ENCODE measurements at places on chromosomes 16 and 17. TPM values are rescaled to one million over a fixed set of nuclear protein-coding genes. Genes with fewer than 3 reads are reported as not detected.

IL32 gene
- 7.6 TPM for total RNA-seq

CES3 gene
- total RNA-seq: not detected

ZNF385C gene
- not detected for total RNA-seq

ZNF232 gene
- 6.4 TPM for total RNA-seq

ZNF594 gene
- 7.6 TPM for total RNA-seq

KRTAP4-3 gene
- total RNA-seq: not detected

MRPL45 gene
- total RNA-seq: 34.1 TPM

ZNF267 gene
- total RNA-seq: 17.7 TPM

CES1 gene
- total RNA-seq: not detected

TACO1 gene
- total RNA-seq: 16.1 TPM

XAF1 gene
- total RNA-seq: 47.1 TPM

LRRC36 gene
- total RNA-seq: not detected

PRAC2 gene
- not detected for total RNA-seq

KRTAP3-2 gene
- not detected for total RNA-seq

ABCC11 gene
- 0.09 TPM for total RNA-seq

PRAC1 gene
- total RNA-seq: not detected

CXCL16 gene
- 2.6 TPM for total RNA-seq

HOXB1 gene
- total RNA-seq: not detected

HASPIN gene
- 10.5 TPM for total RNA-seq

MT1E gene
- 103 TPM for total RNA-seq

RILP gene
- 9.7 TPM for total RNA-seq

PGS1 gene
- total RNA-seq: 40.2 TPM

TMIGD1 gene
- total RNA-seq: not detected

ELMO3 gene
- 0.33 TPM for total RNA-seq

RGS9 gene
- 2.5 TPM for total RNA-seq

CHAD gene
- not detected for total RNA-seq

GRB7 gene
- total RNA-seq: 1.7 TPM

CDC6 gene
- 2.9 TPM for total RNA-seq

SERPINF2 gene
- 0.18 TPM for total RNA-seq

ITGAD gene
- total RNA-seq: not detected

CCL7 gene
- not detected for total RNA-seq

PRSS8 gene
- not detected for total RNA-seq

GP1BA gene
- total RNA-seq: not detected

IGFALS gene
- 0.27 TPM for total RNA-seq

RASD1 gene
- not detected for total RNA-seq

CHRNE gene
- total RNA-seq: 4.9 TPM

KRTAP17-1 gene
- total RNA-seq: not detected

HID1 gene
- 0.33 TPM for total RNA-seq

TAC4 gene
- not detected for total RNA-seq

MYH13 gene
- not detected for total RNA-seq

GNGT2 gene
- total RNA-seq: 0.45 TPM

All from fibroblast of the aortic adventitia (primary cell).